GM12891 (cell line): ENCODE measurements at places on chromosomes 2 and 18.

- no peak for DNase-seq
Observed at GRCh38 chr2:212966884-212967283, 184.5 kb downstream of the IKZF2 start.

- no peak for DNase-seq
Observed at GRCh38 chr18:32507093-32507492, 36.4 kb upstream of the GAREM1 start.

- no peak for DNase-seq
Observed at GRCh38 chr2:188475945-188476344, 184.3 kb downstream of the GULP1 start.

DNA sequence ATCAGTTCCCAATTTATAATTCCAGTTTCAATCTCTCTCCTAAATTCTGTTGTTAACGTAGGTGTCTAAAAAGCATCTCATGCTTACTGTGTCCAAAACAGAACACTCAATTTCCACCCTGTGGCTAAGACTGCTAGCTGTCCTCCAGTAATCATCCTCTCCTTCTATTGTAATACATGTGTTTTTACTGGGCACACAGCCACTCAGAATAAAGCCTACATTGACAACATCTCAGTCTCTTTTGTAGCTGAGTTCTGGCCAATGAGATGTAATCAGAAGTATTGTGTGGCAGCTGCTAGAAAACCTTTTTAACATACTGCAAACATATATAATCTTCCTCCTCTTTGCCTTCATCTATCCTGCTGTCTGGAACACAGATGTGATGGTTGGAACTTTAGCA is 29.4 kb upstream of the TSPYL6 start:
- no peak for DNase-seq

DNA sequence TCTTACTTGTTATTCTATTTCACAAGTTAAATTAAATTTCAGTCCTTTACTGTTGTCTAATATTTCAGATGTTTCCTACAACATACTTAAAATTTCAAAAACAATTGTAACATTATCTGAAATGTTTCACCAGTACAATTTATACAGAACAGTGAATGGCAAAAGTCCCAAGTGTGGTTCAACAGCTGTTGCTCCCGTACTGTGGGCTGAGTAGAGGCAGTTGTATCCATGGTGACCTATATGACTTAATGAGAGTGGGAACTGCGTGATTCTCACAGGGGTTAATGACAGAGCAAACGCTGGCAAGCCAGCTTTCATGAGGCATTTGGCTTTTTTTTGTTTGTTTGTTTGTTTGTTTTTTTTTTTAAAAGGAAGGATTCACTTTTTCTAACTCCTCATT is 5.3 kb upstream of the PLCL1 start:
- DNase-seq, result no peak

GRCh38 chr2:47266939-47267710 is 112.0 kb upstream of the STPG4 start:
- no peak for DNase-seq
